ENCODE measurements at places on chromosomes 3 and 15.

DNA sequence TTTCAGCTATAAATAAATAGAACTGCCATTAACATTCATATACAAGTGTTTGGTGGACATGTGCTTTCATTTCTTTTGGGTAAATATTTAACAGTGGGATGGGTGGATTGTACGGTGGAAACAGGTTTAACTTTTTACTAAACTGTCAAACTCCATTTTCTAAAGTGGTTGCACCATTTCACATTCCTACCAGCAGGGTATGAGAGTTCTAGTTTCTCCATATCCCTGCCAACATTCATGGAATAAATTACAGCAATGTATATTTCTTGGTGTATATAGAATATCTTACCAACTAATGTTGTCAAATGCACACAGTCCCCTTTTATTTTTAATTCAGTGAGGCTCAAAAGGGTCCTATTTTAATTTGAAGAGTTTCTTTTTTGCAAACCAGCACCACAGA, 71.3 kb upstream of the CTXND1 start:
- no peak for DNase-seq

DNA sequence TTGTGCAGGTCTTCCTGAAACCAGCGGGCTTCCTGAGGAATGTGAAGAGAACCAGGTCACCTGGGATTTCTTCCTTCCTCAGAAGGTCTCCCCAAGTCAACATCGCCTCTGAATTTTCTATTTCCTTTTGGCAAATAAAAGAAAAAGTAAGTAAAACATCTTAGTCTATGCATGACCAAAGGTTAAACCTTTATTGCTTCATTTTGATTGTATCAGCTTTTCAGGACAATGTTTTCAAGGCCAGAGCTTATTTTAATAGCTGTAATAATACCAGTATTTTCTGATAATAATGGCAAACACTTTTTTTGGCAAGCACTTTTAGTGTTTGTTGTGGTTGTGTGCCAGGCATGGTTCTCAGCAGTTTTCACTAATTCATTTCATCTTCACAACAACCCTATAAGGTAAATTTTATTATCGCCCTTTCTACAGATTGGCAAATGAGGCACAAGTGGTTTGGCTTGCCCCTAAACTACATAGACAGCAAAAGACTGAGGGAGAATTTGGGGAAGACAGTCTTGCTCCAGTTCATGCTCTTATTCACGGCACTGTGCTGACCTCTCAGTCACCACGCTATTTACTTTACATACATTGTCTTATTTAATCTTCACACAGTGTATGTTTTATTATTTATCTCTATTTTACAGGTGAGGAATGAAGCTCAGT, 110.4 kb downstream of the RPL22L1 start:
- no peak for DNase-seq

DNA sequence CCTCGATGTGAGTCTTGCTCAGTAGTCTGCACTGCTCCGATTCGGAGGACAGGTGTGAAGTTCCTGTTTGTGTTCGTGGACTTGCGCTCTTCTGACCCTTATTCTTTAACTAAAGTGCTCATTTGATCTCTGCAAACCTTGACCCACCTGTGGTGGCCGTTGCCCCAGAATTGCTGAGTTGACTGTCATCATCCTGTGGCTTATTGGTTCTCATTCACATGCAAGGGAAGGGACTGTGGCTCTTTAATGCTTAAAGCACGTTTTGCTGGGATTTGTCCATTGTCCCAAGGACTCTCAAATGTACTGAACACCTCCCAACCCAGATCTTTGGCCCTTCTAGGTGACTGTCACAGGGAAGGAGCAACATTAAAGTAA, 13.4 kb downstream of the SYNM start:
- no peak for DNase-seq

DNA sequence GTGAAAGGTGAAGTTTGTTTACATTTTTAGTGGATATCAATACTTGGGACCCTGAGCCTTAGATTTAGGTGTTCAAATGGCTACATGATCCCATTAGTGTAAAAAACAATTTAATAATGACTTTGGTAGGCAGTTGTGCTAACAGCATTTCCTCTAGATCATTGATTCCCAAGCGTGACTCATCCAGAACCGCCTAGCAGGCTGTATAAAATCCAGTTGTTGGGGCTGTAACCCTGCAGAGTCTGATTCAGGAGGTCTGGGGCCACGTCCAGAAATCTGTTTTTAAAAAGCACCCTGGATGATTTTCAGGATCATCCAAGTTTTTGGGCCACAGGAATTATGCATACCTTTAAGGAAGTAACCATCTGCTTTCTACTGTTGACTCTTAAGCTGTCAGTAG, 156.4 kb downstream of the TP63 start:
- no peak for DNase-seq

- no peak for DNase-seq
These were observed 6.5 kb upstream of the TM4SF19 start for GRCh38 chr3:196344663-196345062.

DNA sequence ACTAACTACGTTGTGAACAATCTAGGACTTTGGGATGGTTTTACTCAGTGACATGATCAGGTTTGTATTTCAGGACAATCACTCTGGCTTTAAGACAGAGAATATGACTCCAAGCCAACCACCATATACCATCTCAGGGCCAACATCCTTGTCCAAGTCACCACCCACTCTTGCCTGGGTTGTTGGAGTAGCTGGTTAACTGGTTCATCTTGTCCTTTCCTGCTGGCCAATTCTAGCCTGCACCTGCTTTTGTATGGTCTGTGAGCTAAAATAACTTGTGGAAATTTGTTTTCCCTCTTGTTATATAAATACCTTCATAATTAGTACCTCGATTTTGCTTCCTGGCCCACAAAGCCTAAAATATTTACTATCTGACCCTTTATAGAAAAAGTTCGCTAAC, 306.8 kb upstream of the STT3B start:
- DNase-seq = no peak

DNA sequence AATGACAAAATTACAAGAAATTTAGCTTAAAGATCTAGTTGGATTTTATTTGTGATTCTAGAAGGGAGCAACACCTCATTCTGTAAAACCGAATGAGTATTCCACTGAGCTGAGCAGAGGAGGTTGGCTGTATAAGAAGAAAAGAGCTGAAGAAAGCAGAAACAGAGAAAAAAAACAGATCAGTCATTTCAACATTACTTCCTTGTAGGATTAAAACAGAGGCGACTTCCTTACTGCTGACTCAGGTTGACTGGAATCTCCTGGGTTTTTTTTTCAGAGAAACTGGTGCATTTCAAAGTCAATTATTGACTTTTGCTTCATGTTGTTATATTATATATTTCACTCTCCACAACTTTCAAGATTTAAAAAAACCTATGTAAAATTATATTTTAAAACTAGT, 368.1 kb upstream of the UBE2E2 start:
- DNase-seq = no peak
